Type B pancreatic cell (in vitro differentiated cells): ENCODE measurements at places on chromosomes 6 and 20. TPM values are rescaled to one million over a fixed set of nuclear protein-coding genes. Genes with fewer than 3 reads are reported as not detected.

DNA sequence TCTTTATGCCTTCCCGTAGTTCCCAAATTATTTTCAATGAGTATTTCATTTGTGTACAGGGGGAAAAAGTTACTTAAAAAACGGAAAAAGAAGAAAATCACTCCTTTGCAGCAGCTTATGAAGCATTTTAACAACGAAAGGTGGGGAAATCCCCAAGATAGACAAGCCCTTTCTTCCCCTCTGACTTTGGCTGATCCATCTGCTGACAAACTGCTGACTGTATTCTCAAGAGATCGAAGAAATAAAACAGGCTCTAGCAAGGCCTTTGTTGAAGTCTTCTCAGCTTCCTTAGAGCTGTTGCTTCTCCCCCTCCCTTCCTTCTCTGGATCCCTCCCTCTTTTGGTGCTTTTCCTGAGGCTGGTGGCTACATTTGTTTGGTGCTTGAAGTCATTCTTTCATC, 325.2 kb downstream of the NRN1 start:
- no peak for DNase-seq

- DNase-seq = no peak
These were observed 37.7 kb upstream of the B4GALT5 start for GRCh38 chr20:49751397-49751736.

DNA sequence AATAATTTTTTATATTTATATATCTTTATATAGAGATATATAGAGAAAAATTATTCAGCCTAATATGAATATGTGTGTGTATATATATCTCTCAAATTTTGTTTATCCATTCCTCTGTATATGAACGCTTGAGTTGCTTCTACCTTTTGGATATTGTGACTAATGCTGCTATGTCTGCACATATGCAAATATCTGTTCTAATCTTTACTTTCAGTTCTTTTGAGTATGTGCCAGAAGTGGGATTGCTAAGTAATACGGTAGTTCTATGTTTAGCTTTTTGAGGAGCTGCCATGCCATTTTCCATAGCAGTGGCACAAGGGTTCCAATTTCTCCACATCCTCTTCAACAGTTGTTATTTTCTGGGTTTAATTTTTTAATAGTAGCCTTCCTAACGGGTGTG, 72.8 kb upstream of the CEP85L start:
- DNase-seq = no peak

GRCh38 chr20:42082611-42083010, 464.4 kb upstream of the CHD6 start:
- DNase-seq = no peak

The FAM83D gene
- 11.7 and 23.1 TPM in 2 replicates for total RNA-seq

The DACT2 gene
- 7.6 and 17.4 TPM in 2 replicates for total RNA-seq

The DDO gene
- not detected in 2 replicates for total RNA-seq
